ENCODE measurements at places on chromosomes 3 and 15.

DNA sequence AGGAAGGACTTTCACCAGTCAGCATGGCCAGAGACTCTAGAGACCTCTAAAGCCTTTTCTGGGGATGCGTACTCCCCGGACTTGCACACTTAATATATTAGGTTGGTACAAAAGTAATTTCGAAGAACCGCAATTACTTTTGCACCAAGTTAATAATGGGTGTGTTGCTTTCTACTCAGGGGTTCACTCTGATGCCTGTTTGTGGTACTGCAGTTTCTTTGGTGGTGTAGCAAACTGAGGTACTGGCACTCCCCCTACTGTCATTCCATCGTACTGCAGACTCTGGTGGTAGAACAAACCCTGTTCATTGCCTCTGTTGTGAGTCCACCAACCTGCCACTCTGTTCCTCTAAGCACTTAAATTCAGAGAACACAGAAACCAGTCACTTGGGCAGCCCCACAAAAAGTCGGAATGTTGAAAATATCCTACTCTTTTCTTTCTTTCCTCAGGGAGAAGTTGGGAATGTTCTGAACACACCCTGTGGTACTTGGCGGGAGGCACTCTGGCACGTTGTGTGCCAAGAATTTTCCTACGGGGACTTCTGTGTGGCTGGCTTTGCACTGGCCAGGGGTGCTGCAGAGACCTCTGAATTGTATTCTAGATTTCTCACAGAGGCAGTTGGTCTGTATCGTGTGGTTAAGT lies 46.3 kb downstream of the GABRG3 start:
- DNase-seq = no peak

GRCh38 chr3:190004656-190005055 lies 116.0 kb downstream of the P3H2 start:
- DNase-seq = no peak

GRCh38 chr15:74060251-74060650 lies 22.1 kb downstream of the GOLGA6A start:
- no peak for DNase-seq

DNA sequence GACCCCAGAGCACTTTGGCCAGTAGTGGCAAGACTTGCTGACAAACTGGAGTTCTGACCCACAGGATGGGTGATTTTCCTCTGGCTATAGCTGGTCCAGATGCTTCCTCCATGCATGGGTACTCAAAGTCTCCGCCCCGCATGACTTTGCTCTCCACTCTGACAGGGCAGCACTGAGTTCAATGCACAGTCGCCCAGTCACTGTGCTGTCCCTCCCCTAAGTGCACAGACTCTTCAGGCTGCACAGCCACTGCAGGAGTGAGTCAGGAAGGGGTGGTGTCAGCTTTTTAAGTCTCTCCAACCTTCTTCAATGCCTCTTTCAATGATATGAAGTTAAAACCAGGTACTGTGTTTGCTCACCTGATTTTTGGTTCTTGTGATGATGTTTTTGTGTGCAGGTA lies 17.8 kb downstream of the TEX9 start:
- DNase-seq = no peak
